ENCODE measurements at places on chromosomes 6 and 20.

GRCh38 chr6:54935739-54936138, 89.2 kb downstream of the FAM83B start:
- DNase-seq, result no peak

DNA sequence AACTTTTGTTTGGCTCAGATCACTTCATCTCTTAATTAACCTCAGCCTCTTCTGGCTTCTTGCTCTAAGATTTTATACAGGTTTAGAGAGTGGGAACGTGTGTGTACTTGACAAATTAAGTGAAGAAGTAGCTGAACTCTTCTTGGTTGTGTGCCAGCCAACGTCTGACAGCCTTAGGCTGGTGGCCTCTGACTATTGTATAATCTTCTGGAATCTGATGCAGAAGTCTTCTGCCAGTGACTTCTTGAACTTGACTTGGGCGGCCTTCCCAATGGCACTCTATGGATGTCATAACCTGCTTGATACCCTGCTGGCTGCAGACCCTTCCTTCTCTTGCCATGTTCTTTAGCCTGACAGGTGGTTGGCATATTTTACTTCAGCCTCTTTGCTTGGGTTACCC, 660.5 kb downstream of the DOK5 start:
- no peak for DNase-seq

DNA sequence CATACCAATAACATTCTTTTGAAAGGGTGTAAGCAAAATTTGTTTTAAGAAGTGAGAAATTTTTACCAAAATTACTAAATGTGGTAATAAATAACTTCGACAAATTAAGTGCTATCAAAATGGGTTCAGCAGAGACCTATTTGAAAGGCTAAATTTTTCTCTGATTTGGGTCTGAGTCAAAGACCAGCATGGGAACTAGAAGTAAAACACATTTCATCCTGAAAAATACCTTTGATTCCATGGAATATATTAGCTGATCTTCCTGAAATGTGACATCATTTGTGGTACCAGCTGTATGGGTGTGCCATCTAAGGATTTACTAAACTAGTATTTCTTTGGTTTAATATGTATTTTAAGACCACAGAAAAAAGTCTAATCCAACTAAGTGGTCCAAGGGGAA, 63.6 kb downstream of the BLOC1S5 start:
- no peak for DNase-seq

- no peak for DNase-seq
Measured at GRCh38 chr6:63278916-63279315, 40.9 kb downstream of the LGSN start.

DNA sequence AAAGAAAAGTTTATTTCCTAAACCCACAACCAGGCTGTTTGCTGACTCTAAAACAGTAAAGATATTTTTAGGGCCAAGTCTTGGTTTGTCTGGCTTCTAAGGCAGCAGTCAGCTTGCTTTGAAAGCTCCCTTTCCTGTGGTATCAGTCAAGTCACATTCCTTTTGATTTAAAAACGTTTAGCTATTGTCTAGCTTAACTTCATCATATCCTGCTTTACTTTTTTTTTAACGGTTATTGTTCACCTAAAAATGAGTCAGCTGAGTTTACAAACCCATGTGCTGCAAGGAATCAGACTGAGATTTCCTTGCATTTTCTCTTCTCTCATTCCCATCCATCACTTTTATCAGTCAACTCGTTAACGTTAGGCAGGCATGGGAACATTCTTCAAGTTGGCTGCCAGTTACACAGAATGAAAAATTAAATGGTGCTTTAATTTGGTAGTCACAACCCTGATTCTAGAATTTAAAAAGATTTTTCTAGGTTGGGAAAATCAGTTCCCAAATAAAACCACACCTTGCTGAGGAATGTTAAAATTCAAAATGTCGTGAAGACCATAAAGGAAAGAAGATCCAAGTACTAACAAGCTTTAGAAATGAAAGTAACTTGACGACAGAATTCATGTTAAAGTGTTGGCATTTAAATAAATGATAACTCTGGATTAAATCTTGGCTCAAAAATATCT, 45.9 kb downstream of the ELOVL5 start:
- no peak for DNase-seq

- DNase-seq, result no peak
Measured at GRCh38 chr6:90103056-90103800, 193.4 kb downstream of the BACH2 start.

DNA sequence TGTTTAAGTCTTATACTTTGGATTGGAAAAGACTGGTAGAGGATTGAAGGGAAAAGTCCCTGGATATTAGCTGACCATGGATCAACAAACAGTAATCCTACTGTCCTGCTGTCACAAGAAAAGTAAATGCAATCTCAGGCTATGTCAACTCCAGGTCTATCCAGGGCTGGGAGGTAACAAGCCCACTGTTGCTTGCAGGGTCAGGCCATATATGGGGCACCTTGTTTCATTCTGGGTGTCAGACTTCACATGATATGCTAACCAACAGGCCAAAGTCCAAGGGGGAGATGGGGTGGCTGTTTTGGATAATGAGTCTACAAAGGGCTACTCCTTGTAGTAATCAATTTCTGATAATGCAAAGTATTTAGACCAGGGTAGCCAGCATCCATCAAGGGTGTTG, 30.7 kb downstream of the KCNK5 start:
- DNase-seq, result no peak

GRCh38 chr20:63658749-63659187, 656 bp downstream of the RTEL1 start:
- DNase-seq, result no peak

DNA sequence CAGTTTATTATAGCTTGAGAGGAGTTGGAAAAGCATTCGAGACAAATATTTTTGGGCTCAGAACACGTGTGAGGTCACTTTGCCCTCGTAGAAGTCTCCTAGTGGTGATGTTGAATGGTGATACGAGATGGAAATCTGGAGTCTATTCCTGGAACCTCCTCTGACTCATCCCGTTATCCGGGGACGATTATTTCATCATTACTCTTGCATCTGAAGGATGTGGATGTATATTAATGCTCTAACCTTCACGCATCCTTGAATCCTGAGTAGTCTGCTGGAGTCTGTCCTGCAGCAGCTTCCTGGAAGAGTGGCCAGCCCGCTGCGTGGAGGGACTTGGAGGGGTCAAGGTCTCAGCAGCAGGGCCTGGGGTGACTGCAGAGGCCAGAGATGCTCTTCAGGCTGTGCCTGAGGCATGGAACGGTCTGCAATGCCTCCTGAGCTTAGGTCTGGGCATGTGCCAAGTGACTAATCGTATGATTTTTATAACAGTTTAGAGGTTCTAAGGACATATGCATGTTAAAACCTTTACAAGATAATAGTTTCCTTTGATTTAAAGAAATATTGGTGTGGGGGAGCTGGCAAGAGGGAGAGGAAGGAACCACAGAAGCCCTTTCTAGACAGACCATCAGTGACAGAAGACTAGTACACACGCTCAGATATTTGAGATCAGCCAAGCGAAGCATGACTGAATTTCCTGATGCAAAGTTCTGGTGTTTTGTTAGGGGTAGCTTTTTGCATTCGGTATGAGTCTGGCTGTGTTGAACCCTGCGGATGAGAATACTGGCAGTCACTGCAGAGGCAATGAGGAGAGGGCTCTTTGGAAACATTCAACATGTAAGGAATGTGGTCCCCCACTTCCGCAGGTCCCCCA, 400.2 kb downstream of the QKI start:
- no peak for DNase-seq

- no peak for DNase-seq
Measured at GRCh38 chr6:8108031-8108660, 5.8 kb upstream of the EEF1E1 start.

GRCh38 chr6:14857001-14857400, 388.9 kb upstream of the JARID2 start:
- no peak for DNase-seq

DNA sequence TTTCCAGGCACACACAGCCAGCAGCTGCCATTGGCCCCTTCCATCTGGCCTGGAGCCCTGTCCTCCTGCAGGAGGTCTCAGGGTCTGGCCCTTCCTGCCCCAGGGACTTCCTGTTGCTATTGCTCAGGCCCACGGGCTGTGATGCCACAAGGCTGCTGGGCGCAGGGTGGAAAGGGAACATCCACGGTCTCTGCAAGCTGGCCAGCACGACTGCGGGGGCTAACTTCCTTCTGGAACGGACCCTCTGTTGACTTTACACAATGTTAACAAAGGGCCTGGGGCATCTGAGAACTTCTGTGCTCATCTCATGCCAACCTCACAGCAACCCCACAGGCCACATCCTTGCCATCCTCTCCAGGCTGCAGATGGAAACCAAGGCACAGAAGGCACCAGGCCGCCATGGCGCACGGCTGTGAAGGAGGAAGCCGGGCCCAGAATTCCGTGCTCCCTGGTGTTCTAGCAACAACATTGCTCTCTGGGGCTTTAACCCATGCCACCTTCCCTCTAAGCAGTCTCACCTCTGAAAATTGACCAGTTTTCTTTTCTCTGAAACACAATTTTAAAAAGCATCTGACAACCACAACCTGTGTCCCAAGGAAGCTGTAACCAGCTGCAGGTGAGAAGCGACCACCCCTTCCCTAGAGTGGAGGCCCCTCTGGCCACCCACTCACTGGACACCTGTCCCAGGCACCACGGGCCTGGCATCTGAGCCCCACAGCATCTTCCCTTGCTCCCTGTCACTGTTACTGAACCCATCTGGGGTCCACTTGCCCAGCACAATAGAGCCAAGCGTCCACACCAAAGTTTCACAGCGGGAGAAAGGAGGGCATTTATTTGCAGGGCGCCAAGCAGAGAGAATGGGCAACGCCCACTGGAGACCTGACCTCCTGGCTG, 261.3 kb downstream of the CDH4 start:
- DNase-seq, result no peak

- no peak for DNase-seq
Measured at GRCh38 chr6:113276601-113277000, 580.5 kb upstream of the MARCKS start.

GRCh38 chr6:132188556-132189264, 212.6 kb downstream of the MOXD1 start:
- DNase-seq, result no peak

GRCh38 chr6:38805692-38806091, 90.6 kb downstream of the DNAH8 start:
- DNase-seq, result no peak

- DNase-seq, result no peak
Measured at GRCh38 chr20:21509597-21510371, 4.1 kb downstream of the NKX2-2 start.

DNA sequence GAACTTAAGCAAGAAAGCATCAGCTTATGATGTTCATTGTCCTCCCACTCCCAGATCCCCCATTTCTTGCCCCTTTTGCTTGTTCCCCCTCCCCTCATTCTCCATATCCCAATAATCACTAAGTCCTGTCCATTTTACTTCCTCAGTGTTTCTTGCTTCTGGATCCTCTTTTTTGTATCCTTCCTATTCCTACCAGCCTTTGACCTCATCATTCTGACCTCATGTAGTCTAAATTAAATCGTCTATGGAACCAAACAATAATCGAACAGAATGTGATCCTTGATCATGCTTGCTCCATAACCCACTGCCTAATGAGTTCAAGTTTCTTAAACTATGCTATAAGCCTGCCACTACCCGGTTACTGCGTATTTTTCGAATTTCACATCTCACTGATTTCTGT, 5.4 kb upstream of the RSPH3 start:
- DNase-seq, result no peak

- no peak for DNase-seq
Measured at GRCh38 chr20:61846741-61847419, 218.8 kb downstream of the TAF4 start.

GRCh38 chr6:80789912-80790570, 683.6 kb downstream of the BCKDHB start:
- no peak for DNase-seq

- no peak for DNase-seq
Measured at GRCh38 chr6:168785720-168786511, 344.9 kb downstream of the SMOC2 start.

DNA sequence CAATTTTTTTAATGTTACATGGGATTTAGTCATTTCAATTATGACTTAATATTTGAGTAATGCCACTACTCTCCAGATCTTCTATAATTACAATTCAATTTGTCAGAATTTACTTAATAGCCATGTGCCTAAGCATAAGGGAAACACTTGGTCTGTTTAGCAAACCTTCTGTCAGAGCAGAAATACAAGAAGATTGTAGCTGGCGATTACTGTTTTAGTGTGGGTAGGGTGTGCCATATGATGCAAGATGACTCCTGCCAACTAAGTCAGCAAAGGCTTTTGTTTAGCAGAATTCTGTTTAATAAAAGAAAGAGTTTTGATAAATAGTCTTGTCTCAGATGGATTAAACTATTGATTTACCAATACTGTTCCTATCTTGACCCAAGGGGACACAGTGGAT, 455.4 kb downstream of the RNF144B start:
- DNase-seq, result no peak

DNA sequence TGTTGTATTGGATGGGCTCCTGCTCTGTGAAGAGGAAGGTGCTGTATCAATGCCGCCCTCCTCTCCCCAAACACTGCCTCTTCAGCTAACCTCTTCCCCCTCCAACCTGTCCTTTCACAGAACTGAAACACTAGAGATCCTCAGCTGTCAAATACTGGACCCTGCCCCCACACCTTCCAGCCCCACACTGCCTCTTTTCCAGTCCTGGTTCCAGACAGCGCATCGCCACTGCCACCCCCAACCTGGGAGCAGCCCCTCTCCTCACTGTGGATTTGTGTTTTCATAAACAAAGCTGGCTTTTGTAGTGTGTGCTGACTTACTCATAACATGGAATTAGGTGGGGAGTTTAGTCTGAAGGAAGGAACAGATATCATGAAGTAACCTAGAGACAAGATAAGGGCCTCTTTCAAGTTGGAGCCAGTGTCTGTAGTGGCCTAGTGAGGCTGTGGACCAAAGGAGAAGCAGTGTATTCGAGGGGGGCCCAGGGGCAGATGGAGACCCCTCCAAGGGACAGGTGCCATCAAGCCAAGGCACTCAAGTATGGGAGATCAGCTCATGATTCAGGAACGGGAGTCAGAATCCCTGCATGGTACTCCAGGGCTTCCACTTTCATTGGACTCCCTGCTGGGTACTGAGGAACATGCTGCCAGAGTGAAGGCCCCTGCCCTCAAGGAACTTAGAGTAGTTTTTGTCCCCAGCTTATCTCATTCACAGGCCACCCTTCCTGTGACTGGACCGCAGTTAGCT, 2.1 kb downstream of the SCUBE3 start:
- no peak for DNase-seq

- DNase-seq, result no peak
Measured at GRCh38 chr6:105324386-105324950, 78.4 kb downstream of the PREP start.
